Cerebellum (tissue), 4 donors: ENCODE measurements at places on chromosomes 12 and 14. TPM values are rescaled to one million over a fixed set of nuclear protein-coding genes. Genes with fewer than 3 reads are reported as not detected.

The APOF gene
- total RNA-seq, result not detected

The SLC38A6 gene
- total RNA-seq, result 69.2 TPM

- no peak for DNase-seq
Observed at GRCh38 chr12:110351119-110351518, 52.4 kb downstream of the ANAPC7 start.

DNA sequence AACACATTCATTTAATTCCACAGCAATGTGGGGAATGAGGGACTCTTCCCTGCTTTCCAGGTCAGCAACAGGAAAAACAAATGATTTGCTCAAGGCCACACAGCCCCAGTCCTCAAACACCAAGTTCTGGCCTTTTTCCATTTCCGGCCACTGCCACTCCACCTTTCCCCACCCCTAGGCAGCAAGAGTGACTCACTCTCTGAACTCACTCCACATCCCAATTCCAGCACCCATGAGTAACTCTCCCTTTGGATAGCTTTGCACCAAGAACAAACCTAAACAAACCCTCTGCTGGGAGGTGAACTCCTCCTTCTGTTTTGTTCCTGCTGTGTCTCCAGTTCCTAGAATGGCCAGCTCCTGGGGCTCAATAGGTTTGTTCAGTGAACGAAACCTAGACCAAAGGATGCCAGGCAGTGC lies 30.4 kb upstream of the PLEKHG6 start:
- DNase-seq, result no peak

DNA sequence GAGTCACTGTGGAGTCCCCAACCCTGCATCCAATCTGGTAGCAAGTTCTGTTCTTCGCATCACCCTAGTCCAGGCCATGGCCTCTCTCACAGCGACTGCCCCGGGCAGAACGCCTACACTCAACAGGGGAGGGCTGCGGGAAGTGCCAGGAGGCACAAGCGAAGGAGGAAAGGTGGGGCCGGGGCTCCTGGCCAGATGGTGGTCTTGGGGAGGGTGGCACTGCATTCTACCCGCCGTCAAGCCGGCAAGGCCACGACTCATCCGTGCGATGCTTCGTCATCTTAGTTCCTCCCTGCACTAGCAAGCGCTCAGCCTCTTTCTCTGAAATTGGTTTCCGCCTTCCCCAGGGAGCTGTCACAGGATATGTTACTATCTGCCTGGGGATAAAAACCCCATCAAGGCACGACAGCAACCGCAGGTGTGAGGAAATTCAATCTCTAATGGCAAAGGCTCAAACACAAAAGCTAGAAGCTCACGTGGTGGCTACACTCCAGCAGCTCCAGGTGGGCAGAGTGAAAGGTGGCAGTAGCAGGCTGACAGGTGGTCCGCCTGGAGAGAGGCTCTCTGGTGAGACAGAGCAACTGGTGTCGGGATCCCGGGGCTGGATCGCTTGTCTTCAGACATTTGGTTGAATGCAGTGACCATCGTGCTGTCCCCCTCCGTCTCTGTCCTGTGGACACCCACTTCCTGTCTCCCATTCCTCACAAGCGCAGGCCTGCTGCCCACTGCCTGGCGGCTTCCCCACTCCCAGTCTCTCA lies 34.1 kb downstream of the ACADS start:
- peak; percentile 17 for DNase-seq

GRCh38 chr14:22551605-22551997 lies 37.4 kb downstream of the DAD1 start:
- DNase-seq, result no peak

DNA sequence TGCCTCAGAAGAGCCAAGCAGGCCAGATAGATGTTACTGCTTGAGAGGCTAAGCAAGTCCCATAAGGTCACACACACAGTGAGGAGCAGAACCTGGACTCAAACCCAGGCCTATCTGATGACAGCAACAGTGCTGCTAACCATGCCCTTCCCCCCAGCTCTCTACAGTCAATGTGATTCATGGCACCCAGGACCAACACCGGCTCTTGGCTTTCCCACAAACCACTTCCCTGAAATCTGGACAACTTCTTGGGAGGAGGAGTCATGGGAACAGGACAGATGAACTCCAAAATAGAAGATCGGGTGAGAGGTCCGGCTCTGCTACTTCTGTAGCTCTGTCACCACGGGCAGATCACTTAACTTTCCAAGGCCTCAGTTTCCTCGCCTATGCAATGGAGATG lies 716 bp upstream of the PTGDR start:
- no peak for DNase-seq
